Retina (tissue), 1 donor: ENCODE measurements at places on chromosomes 3 and 15.

GRCh38 chr3:123818921-123819429 is 65.2 kb downstream of the MYLK start:
- no peak for DNase-seq

DNA sequence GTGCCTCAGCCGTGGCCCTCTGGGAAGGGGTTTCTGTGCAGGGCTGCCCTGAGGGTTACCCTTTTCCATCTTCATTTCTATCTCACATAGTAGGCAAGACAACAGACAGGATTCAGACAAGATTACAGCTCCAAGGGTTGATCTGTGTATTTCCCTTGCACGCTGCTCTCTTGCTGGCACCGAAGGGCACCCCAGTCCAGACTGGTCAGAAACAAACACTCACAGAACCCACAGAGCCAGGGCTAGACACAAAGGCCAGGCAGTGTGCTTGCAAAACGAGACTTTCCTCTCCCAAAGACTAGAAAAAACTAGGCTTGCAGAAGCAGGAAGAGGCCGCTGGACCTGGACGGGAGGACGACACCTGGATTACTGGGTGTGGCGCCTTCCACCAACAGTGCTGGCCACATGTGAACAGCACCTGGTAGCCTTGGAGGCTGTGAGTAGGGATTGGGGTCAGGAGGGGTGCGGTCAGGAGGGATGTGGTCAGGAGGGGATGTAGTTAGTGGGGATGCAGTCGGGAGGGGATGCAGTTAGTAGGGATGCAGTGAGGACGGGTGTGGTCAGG is 96.8 kb downstream of the BDH1 start:
- no peak for DNase-seq

GRCh38 chr3:120642368-120642948 is 39.6 kb downstream of the HGD start:
- no peak for DNase-seq

- no peak for DNase-seq
Measured at GRCh38 chr3:17315897-17316296, 426.5 kb downstream of the TBC1D5 start.

GRCh38 chr3:125624341-125624740 is 29.0 kb upstream of the OSBPL11 start:
- DNase-seq, result no peak

DNA sequence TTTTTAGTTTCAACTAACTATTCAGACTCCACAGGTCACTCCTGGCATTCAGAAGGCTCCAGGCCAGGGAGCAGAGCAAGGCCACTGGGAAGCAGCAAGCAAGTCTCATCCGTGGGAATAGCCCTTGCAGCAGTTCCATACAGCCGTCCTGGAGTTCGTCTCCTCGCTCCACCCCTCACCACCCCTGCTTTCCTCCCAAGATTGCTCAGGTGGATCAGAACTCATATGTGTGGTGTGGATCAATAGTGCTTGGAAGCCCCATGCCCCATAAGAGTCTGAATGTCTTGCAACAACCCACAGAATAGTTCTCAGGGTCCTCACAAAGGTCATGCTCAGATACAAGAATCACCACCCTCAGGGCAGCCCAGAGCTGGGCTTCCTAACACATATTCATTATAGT is 44.5 kb downstream of the SUSD5 start:
- DNase-seq, result no peak

DNA sequence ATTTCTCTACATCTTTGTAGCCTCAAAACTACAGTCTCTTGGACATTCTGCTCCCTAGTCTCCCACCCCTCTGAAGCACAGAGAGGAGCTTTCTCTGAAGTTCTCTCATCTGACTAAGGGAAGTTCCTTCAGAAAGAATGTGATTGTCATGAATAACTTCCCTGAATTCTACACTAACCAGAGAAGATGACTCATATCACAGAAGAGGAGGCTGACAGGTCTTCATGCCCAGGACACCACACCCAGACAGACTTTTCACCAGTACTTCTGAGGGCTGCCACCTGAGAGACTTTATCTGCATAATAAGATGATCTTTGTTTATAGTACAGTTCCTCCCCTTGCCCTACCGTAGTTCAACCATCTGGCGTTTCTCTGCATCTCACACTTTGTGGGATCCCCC is 52.8 kb downstream of the CDIN1 start:
- no peak for DNase-seq

DNA sequence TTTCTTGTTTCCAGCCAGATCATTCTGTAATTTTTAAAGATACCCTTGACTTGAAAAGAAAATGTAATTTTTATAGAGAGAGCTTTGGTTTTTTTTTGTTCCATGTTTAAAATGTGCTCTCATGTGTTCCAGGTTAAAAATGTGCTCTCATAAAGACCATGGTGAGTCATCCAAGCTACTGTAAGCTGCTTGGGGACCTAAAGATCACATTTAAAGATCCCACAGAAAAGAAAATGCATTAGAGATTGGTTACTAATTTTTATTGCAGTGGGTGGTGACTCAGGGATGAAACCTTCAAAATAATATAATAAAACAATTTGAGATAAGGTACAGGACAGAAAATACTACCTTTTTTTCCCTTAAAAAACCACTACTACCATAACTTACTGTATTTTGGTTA is 11.0 kb downstream of the TCF12 start:
- DNase-seq, result no peak

DNA sequence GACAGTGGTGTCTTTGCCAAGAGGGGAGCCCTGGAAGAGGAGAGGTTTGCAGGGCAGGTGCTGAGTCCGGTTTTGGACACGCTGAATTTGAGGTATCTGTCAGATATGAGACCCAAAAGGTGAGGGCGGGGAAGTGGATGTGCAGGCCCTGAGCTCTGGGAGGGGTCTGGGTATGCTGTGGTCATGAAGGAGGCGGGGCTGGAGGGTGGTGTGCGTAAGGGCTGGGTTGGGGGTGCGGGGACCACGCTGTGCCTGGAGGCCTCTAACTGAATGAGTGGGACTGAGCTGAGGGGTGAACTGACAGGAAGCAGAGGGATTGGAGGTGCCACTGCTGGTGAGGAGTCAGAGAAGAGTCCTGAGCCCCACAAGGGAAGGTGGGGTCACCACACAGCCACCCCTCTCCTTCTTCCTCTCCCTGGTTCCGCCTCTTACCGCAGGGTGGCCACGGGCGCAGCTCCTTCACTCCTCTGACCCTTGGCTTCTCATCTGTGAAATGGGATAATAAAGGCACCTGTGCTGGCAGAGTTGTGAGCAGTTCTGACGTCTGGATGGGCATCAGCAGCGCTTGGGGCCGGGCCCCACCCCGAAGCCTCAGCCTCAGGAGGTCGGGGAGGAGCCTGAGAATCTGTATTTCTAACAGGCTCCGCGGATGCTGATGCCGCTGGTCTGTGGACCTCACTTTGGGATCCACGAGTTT is 28.8 kb downstream of the PSTPIP1 start:
- no peak for DNase-seq

DNA sequence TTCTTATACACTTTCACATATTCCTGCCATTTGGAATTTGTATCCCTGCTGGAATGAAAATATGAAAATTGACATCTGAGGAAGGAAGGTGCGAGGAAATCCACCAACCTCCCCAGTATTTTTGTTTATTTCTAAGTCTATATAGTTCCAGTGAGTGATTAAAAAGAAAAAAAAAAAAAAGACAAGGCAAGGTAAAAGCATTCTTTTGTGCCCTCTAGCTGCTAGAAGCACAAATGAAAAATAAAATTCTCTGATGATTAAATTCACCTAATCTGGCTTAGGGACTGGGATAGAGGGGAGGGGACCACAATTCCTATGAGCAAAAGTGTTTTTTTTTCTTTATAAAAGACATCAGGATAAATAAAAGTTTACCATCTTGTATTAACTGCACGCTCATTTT is 370.9 kb downstream of the NR2F2 start:
- DNase-seq, result no peak

DNA sequence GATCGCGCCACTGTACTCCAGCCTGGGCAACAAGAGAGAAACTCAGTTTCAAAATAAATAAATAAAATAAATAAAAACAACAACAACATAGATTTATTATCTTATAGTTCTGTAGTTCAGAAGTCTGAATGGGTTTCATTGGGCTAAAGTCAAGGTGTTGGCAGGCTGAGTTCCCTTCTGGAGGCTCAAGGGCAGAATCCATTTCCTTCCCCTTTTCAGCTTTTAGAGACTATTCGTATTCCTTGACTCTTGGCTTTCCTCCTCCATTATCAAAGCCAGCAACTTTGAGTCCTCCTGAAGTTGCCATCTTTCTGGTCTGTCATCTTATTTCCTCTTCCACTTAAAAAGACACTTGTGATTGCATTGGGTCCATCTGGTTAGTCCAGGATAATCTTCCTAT is 12.1 kb downstream of the BLM start:
- no peak for DNase-seq

DNA sequence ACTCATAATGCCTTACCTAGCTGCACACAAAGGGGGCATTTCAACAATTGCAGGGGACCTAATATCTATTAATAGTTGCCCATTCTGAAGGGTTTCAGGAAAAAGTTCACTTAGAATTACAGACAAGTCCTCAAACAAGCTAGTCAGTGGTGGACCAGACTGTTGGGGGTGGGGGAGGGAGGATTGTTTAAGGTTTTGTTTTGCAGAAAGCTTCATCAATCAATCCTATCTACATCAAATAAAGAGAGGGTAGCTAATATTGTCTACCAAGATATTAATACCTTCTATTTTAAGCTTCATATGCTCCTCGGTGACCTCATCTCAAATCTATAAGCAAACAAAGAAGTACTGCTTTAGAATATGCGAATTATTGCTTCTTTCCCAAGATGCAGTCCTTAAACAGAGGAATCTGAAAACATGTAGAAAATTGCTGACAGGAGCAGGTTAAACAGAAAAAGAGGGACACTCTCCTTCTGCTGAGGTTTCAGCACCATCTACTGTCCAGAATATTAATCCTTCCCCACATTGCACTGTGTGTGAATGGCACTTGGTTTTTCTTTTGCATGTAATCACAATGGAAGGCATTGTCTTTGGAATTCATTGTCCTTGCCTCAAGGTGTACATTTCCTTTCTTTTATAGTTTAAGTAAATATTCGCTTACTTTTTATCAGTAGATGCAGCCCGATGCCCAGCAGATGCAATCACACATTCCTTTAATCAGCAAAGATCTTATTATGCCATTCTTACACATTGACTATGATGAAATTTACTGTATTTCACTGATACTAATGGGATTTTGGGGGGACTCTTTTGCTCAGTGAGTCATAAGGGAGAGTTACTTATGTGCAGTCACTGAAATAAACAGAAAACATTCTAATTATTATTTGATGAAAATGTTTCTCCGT is 94.7 kb downstream of the IL5RA start:
- DNase-seq, result peak; percentile 66
